ENCODE measurements at places on chromosomes 11 and 22.

GRCh38 chr11:24344222-24344621 lies 152.6 kb upstream of the LUZP2 start:
- DNase-seq = no peak

DNA sequence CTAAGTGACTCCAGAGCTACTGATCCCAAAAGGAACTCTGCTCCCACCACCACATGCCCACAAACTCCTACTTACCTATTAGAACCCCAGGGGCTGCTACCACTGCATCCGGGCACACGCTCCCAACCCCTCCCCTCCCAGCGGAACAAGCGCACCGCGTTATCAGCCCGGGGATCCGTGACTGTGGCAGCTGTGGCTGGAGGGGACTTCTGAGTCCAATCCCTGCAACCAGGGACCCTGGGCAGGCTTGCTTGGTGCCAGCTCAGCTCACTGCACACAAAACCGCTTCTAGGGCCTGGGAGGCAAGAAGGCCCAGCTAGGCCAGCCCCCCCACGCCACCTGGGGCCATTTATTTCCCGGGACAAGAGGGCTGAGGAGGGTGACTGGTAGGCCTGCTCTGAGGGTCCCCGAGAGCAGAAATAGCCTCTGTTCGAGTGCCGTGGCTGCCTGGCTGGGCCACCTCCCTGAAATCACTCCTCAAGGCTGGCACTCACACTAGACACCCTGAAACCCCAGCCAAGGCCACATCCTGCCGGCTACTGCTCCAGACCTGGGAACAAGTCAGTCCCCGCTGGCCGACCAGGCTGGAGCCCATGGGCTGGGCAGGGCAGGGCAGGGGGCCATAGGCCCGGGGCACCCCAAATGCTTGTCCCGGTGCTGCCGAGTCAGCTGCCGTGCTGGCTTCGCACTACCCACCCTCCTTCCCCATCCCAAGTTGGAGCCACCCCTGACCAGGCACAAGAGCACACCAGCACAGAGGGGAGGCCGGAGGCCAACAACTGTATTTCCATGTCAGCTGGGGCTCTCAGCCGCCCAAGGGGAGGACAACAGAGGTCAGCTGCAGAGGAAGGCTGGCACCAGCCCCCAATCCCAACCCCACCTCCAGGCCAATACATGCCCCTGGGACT lies 1.9 kb upstream of the IFITM10 start:
- no peak for DNase-seq

GRCh38 chr11:63635762-63636465 lies 21.7 kb upstream of the PLAAT3 start:
- DNase-seq = peak; percentile 63

GRCh38 chr11:76185511-76185910 lies 20.8 kb downstream of the WNT11 start:
- DNase-seq = no peak

DNA sequence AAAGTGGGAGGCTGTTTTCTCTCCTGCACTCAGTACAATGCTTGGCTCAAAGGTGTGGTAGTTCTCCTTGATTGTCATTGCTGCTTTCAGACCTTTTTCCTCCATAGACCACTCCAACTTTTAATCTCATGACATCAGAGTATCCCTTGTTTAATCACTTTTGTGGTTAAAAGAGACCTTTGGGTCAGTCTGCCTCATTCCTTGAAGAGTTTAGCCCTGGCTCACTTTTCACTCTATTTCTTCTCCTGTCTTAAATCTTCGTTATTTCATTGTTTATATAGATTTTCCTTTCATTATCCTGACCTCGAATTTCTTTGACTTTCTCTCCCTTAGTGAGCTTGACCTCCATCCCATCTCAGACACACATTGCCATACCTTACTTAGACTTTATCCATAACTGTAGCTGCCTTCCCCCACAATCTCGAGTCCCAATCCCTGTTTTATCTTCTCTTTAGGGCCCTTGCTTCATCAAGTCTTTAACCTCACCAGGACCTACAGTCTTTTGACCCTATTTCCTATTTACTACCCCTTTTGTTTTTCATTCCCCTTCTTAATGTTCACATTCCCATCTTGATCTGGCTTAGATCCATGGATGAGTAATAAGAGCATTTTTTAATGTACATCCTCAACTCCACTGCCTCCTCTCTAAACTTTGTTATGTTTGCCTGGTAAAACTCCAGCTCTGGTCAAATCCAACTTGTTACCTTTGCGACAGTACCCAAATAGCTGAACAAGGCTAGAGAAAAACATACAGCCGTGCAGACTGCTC lies 9.5 kb downstream of the ATXN10 start:
- DNase-seq = no peak

DNA sequence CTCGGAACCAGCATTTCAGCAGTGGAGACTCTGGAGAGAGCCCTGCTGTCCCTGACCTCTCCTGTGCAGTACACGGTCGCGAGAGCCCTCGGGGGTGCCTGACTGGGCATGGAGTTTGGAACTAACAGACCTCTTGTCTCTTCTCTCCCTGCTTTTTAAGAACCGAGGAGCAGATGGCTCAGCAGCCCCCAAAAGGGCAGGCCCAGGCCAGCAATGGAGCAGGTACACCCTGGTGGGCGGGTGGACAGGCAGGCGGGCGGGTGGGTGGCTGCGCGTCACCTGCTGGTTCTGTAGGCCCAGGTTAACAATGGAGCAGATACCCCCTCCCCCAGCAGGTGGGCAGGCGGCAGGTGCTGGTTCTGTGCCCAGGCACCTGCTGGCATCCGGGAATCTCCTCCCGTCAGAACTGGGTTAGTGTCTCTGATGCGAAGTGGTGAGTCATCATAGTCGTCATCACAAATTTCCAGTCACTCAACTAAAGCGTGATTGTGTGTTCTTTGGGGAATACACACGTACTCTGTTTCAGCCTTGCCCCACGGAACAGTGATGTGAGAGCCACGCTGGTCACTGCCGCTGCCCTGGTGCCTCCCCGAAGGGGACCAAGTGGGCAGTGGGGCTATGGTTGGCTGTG lies 41.1 kb downstream of the GRAMD4 start:
- DNase-seq = no peak

DNA sequence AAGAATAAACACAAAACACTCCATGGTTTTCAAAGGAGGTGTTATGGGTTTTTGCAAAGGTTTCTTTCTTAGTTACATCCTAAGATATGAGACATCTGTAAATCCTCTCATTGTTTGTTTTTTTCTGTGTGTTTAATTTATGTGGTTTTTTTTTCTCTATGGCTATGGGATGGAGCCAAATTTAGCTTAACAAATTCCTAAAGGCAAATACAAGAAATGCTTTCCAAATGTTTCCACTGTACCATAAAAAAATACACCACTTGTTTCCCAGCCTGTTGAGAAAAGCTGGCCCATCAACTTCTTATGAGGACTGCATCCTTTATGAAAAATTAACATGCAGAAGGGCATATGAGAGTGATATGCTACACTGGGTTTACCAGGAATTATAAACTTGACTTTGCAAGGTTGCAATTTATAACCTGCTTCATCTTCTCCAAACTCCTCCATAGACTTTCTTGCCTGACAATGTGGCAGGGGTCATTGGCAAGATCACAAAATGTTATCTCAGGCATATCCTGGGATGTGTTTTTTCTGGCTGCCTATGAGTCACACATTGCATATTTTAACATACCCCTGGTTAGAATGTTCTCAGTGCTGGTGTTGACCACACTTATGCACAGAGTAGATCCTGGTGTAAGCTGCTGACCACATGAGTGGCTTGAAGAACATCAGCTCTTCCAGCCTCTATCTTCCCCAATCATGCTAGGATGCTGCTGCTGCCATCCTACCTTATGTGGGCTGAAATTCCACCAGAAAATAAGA lies 137.6 kb upstream of the TTC12 start:
- DNase-seq = no peak

- DNase-seq = no peak
These were observed 8.4 kb upstream of the OMP start for GRCh38 chr11:77093987-77094840.

DNA sequence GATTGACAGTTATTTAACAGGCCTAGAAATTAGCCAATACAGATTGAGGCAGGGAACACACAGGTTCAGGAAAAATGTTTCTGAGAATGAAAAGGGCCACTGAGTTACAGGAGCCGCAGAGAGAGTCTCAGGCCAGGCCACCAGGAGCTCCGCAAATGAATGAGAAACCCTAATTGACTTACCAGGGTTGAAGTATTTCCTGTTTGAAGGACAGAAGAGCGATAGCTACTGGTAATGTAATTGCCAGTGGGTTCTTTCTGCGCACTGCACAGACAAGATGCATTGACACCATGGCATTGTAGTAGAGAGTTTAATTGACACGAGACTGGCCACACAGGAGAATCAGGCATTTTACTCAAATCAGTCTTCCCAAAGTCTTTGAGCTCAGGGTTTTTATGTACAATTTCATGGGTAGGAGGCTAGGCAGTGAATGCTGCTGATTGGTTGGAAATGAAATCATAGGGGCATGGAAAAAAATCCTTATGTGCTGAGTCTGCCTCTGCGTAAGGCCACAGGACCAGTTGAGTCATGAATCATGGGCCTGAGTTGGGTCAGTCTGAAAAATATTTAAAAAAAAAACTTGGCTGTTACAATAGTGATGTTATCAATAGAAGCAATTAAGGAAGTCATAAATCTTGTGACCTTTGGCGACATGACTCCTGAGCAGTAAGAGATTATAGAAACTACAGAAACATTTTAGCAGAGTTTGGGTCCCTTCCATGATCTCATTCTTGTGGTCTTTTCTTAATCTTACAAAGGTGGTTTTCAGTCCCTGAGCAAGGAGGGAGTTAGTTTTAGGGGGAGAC lies 203.8 kb downstream of the CASP12 start:
- DNase-seq = no peak

- DNase-seq = no peak
These were observed 12.9 kb upstream of the PIK3IP1 start for GRCh38 chr22:31305194-31305593.

- DNase-seq = no peak
These were observed 22.1 kb upstream of the KRTAP5-7 start for GRCh38 chr11:71505001-71505400.

DNA sequence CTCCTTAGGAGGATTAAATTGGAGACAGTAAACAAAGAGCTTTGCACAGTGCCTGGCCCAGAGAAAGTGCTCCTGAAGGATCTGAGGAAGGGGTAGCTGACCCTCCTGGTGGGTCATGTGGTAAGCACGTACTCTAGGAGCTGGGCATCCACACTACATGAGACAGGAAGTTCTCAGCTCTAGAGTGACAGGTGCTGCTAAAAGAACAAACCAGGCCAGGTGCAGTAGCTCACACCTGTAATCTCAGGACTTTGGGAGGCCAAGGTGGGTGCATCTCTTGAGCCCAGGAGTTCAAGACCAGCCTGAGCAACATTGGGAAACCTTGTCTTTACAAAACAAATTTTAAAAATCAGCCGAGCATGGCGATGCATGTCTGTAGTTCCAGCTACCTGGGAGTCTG lies 13.1 kb downstream of the SLC43A1 start:
- no peak for DNase-seq

GRCh38 chr11:117869604-117870003 lies 6.9 kb downstream of the FXYD6 start:
- no peak for DNase-seq

GRCh38 chr11:76086743-76087635 lies 119.3 kb downstream of the WNT11 start:
- no peak for DNase-seq

GRCh38 chr11:2521081-2521732 lies 76.4 kb downstream of the KCNQ1 start:
- DNase-seq = peak; percentile 0

DNA sequence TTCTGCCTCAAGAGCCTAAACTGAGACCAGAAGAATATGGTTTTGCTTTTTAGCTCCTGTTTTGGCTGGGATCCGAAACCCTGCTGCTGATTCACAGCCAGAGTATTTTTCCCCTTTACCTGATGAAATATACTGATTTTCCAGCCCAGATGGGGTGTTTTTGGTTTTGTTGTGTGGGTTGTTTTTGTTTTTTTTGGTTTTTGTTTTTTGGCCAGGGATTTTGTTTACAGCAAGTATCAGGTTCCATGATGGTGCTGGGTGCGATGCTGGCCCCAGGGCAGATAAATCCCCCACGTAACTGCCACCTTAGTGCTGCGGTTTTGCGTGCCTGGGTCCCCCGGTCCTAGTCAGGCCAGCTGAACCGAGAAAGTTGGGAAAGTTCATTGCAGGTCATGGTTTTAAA lies 103.7 kb downstream of the ZBTB16 start:
- DNase-seq = no peak
